ENCODE measurements at places on chromosomes 1 and 21.

- no peak for DNase-seq
These were observed 5.7 kb downstream of the MAN1A2 start for GRCh38 chr1:117372863-117373412.

- DNase-seq: no peak
These were observed 147.6 kb downstream of the AJAP1 start for GRCh38 chr1:4802024-4802423.

- no peak for DNase-seq
These were observed 53.9 kb upstream of the ASPM start for GRCh38 chr1:197200272-197200899.

DNA sequence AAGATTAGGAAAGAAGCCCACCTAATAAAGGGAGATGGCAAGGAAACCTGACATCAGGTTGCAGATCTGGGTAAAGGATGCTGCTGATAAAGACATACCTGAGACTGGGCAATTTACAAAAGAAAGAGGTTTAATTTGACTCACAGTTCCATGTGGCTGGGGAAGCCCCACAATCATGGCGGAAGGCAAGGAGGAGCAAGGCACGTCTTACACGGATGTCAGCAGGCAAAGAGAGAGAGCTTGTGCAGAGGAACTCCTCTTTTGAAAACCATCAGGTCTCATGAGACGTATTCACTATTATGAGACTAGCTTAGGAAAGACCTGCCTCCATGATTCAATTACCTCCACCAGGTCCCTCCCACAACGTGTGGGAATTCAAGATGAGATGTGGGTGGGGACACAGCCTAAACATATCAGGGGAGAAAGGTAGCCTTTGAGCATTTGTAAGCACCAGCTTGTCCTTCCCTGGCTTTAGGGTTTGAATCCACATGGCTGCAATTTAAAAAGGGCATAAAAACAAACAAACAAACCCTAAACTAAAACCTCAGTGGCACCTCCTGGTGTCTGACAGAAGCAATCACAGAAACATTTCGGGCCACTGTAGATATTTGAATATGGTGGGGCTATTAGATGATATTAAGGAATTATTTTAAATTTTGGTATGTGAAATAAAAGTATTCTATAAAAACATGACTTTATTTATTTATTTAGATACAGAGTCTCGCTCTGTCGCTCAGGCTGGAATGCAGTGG is 33.1 kb downstream of the SLC2A7 start:
- no peak for DNase-seq

DNA sequence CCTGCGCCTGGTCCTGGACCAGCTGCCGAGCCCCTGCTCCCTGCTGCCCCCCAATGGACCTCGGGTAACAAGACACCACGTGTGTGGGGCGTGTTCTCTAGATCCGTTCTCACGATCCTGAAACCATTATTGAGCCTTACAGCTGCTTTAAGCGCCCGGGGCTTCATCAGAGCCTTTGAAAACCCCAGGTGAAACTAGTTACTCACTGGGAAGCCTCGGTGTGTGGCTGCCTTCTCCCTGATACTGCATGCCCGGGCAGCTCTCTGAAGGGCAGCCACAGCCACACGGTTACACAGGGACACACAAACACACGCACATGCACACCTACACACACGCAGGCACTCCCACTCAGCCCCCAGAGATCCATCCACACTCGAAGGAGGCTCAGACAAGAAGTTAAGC is 5.3 kb downstream of the HES2 start:
- no peak for DNase-seq

GRCh38 chr21:16047904-16048303 is 318.1 kb downstream of the USP25 start:
- no peak for DNase-seq

DNA sequence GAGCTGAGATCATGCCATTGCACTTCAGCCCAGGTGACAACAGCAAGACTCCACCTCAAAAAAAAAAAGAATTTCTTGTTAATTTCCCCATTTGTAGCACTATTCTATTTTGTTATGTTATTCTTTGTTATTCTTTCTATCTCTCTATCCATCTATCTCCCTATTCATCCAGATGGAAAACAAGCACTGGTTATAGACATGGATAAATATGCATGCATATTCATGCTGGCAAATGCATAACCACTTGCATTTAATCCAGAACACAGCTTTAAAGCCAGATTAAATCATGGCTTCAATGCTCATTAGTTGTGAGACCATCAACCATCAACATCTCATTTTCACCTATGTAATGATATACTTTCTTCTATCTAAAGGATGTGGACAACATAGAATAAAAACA is 21.5 kb upstream of the KLHL20 start:
- DNase-seq: no peak

- DNase-seq: no peak
These were observed 35.4 kb upstream of the DSCAM start for GRCh38 chr21:40882192-40882915.

DNA sequence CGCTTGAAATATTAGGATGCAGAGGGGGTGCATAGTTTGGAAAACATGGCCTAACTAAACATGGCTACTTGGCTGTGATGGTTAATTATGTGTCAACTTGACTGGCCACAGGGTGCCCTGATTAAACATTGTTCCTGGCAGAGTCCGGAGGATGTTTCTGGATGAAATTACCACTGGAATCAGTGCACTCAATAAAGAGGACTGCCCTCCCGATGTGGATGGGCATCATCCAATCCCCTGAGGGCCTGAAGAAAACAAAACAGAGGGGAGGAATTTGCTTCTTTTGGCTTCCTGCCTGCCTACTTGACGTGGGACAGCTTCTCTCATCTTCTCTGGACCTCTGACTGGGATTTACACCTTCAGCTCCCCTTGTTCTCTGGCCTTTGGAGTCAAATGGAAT is 79.1 kb upstream of the KCNE2 start:
- DNase-seq: no peak

GRCh38 chr1:43484367-43484766 is 30.6 kb upstream of the HYI start:
- no peak for DNase-seq

- DNase-seq: no peak
These were observed 232.3 kb downstream of the GPR52 start for GRCh38 chr1:174680101-174680500.

- no peak for DNase-seq
These were observed 352.5 kb downstream of the ZNF326 start for GRCh38 chr1:90347366-90347765.

GRCh38 chr1:178273707-178274410 is 180.0 kb downstream of the RASAL2 start:
- no peak for DNase-seq

GRCh38 chr1:116471241-116471640 is 98.2 kb downstream of the ATP1A1 start:
- no peak for DNase-seq

DNA sequence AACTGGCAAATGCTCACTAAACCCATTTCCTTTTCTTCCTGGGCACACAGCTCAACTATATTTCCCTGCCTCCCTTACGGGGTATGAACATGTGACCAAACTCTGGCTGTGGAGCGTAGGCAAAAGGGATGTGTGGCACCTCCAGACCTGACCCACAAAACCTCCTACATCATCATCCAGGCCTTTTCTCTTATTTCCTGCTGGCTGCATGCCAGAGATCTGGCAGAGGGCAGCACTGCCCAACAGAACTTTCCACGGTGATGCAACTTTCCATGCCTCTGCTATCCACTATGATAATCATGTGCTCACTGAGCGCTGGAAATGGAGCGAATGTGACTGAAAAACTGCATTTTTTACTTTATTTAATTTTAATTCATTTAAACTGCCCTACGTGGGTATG is 99.6 kb upstream of the CACNA1E start:
- DNase-seq: no peak

GRCh38 chr1:229204921-229205777 is 65.8 kb upstream of the RAB4A start:
- no peak for DNase-seq

DNA sequence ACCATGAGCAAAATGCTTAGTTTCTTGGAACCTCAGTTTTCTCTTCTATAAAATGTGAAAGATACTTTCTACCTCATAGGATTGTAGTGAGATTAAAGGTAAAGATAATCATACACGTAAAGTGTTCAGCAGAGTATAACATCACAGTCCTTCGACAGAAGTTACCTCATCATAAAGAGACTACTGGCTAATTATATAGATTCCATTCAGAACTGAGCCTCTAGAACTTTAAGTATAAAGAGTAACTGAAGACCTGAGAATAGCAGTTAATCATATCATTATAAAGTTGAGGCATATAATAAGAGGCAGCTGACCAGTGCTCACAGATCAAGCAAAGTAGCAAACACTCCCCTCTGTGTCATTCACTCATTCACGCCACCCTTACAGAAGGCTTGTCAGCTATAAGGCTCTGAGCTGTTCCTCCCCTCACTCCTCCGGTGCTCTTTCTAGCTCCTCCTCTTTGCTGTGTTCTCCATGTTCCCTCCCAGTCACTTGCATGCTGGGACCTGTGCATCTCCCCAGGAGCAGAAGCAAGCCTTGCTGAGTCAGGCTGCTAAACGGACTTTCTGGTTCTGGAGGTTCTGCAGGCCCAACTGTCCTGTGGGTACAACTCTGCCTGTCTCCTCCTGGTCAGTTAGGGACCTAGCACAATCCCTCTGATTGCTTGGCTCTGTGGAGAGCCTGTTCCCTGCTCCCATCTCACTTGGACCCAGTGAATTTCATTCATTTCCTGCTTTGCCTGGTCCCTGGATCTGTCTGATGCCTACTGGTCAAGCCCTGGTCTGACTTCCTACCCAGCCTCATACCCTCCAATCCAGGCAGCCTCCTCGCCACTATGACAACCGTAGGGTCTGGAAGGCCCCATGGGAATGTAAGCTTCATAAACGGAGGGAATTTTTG is 28.3 kb upstream of the LY9 start:
- no peak for DNase-seq
